Posterior vena cava (tissue), 2 donors: ENCODE measurements at places on chromosomes 13 and 19. TPM values are rescaled to one million over a fixed set of nuclear protein-coding genes. Genes with fewer than 3 reads are reported as not detected.
A peak's percentile ranks its signal among the peaks of the same experiment; 100 is the strongest.

GRCh38 chr19:6738787-6739389 is 592 bp upstream of the TRIP10 start:
- DNase-seq = no peak

DNA sequence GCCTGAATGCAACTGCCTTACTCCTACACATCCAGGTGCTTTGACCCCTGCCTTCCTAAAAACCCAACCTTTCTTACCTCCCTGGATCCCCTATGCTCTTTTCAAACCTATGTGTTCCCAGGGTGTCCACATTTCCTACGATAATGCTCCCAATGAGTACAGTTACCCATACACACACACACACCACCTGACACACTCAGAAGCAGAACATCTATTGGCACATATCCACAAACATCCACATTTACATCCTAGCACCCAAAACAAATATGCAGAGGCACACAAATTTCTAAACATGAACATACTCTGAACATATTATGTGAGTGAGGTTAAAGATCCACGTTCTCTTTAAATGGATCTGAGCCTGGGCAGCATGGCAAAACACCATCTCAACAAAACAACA is 22.4 kb upstream of the PLAUR start:
- DNase-seq = no peak

GRCh38 chr13:109760951-109761350 is 25.4 kb downstream of the IRS2 start:
- DNase-seq = no peak

DNA sequence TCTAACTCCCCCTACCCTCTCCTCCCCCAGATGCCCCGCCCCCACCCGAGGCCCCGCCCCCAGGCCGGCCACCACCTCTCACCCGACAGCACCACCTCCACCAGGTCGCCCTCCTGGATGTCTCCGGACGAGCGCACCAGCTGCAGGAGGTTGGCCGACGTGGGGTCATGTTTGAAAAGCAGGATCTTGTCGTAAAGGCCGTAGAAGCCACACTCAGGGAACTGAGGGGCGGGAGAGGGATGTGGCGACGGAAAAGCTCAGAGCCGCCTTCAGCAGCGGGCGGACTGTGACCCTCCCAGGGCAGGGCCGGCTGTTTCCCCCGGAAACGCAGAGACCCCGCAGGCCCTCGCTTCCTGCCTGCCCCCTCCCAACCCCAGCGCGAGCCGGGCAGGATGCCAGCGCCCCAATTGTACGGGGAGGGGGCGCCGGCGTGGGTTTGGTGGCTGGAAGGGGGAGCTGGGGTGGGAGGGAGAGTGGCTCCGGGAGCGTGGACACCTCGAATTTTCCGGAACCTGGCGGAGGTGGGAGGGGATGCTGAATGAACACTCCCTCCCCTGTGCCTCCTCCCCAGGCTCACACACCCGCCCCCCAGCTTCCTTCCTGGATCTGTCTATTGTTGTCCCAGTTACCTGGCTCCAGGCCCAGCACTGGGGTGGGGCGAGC is 3.0 kb downstream of the PRKD2 start:
- DNase-seq = peak; percentile 96

- no peak for DNase-seq
Observed at GRCh38 chr19:10797078-10797477, 38.9 kb downstream of the TMED1 start.

ZNF260 gene
- 11.8 TPM for total RNA-seq

IGFL2 gene
- not detected for total RNA-seq

MAST1 gene
- 0.37 TPM for total RNA-seq
